ENCODE measurements at places on chromosomes 1 and 21. TPM values are rescaled to one million over a fixed set of nuclear protein-coding genes. Genes with fewer than 3 reads are reported as not detected.
A peak's percentile ranks its signal among the peaks of the same experiment; 100 is the strongest.

The HORMAD1 gene
- not detected for total RNA-seq

- no peak for DNase-seq
Observed at GRCh38 chr1:59072583-59072947, 224.3 kb upstream of the FGGY start.

- DNase-seq = no peak
Observed at GRCh38 chr1:245316784-245317183, 162.0 kb downstream of the KIF26B start.

GRCh38 chr1:73359001-73359400 lies 839.0 kb downstream of the LRRIQ3 start:
- no peak for DNase-seq

The TARDBP gene
- 184 TPM for total RNA-seq

- DNase-seq = no peak
Observed at GRCh38 chr1:185444676-185445075, 127.6 kb upstream of the IVNS1ABP start.

The SPRR4 gene
- not detected for total RNA-seq

The SLC9C2 gene
- not detected for total RNA-seq

DNA sequence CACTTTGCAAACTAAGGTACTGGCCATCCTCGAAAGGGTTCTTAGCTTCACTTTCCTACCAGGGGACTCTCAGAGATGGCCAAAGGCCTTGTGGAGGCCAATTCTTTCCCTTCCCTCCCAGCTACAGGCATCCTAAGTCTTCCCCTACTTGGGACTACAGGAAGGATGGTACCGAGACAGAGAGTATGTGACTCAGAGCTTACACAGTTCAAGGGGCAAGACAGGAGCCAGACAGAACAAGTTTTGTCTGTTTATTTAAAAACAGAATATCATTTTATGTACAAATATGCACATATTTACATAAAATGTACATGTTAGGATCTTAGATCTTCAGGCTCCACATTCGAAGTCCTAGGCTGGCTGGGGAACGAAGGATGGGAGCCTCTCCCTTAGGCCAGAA lies 1.1 kb upstream of the ARHGAP30 start:
- DNase-seq = no peak

GRCh38 chr1:13900583-13900982 lies 200.6 kb downstream of the PRDM2 start:
- no peak for DNase-seq

The IL6R gene
- 0.66 TPM for total RNA-seq

The CELA2B gene
- not detected for total RNA-seq

GRCh38 chr1:56507925-56508522 lies 71.3 kb downstream of the PLPP3 start:
- DNase-seq = no peak

DNA sequence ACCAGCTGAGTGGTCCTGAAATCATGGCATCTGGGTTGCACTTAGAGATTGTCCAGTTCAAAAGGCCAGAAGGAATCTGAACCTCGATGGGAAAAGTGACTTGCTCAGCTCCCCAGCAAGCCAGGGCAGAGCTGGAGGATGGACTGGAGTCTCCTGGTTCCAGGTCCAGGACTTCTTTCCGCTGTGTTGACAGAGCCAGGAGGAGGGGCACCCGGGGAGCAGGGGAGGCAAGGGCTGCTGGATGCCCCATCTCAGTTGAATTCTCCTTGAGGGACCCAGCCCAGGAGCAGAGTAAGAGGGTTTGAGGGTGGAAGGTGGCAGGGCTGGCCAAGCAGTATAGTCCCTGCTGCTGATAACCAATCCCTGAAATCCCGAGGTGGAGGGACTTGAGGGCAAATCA lies 2.4 kb upstream of the ALPL start:
- DNase-seq = no peak

The DNAI4 gene
- total RNA-seq = 3.7 TPM

DNA sequence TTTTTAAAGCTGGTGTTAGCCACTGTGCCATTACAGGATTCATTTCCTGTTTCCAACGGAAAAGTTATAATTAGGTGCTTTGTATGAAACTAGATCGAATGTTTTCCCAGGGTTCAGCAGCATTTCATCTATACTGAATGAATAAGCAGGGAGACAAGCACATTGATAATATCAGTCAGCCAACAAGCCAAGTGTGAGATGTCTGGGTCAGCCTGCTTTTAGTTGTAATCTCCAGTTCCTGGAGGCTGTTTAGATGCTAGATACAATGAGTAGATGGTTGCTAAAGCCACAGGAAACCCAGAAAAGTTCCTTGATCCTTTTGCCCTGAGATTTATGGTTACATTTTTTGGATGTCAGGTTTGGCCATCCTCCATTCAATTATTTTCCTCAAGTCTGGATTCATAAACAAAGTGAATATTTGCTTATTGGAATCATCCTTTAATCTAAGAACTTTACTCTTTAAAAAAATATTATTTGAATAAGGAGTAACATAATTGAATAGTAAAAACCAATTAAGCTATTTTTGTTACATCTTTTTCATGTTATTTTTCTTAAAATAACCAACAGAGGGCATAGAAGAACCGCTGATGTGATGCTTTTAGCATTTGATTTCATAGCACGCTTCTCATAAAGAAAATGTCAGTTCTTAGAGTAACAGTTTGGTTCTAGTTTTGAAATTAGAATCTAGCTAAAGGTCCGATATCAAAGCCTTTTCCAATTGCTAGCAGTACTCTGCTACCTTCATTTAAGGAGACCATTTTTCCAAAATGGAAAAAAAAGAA lies 76.6 kb downstream of the HSPA13 start:
- no peak for DNase-seq

The HSD11B1 gene
- not detected for total RNA-seq

The TNFRSF1B gene
- 370 TPM for total RNA-seq

- no peak for DNase-seq
Observed at GRCh38 chr1:109761227-109762038, 2.3 kb downstream of the EPS8L3 start.

The SPRR3 gene
- total RNA-seq = not detected

GRCh38 chr1:11904978-11905377 lies 21.2 kb downstream of the KIAA2013 start:
- no peak for DNase-seq

The UCHL5 gene
- 68.5 TPM for total RNA-seq

DNA sequence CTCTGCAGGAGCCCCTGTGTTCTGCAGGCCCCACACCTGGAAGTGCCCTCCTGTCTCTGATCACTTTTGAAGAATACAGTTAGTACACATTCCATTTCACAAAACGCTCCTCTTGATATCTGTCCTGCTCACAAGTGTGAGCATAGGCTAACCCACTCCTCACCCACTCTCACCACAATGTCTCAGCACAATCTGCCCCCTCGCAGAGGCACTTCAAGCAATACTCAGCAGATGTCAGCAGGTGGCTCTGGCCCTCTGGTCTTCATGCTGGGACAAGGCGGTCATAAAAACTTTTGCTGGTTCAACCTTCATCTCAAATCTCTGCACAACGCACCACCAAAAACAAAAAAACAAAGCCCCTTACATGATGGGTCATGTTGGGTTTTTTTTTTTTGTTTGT lies 671.2 kb downstream of the MATN1 start:
- DNase-seq = no peak

DNA sequence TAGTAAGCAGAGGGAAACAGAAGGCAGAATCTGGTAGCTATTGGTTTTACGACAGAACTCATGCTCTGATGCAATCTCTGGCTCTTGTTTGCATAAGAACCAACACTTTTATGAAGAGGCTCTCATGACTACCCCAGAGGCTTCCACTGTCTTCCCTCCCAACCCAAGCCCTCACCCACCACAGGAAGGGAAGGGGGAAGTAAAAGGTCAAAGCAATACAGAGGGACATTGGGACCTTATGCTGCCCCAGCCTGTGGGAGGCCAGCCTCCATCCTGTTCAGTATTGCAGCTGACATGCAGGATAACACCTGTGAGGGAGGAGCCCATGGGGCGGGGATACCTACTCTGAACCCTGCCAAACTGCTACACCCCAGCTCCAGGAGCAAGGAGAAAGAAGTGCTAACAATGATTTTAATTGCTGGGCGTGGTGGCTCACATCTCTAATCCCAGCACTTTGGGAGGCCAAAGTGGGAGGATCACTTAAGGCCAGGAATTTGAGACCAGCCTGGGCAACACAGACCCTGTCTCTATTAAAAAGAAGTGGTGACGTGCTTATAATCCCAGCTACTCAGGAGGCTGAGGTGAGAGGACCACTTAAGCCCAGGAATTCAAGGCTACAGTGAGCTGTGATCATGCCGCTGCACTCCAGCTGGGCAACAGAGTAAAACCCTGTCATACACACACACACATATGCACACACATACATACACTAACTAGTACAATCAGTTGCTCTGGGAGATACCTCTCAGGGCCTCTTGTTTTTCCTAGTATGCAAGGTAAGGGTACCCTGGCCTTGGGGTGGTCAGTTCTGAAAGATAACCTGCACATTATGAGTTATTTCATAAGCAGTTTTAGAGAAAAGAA lies 9.5 kb downstream of the MR1 start:
- no peak for DNase-seq

DNA sequence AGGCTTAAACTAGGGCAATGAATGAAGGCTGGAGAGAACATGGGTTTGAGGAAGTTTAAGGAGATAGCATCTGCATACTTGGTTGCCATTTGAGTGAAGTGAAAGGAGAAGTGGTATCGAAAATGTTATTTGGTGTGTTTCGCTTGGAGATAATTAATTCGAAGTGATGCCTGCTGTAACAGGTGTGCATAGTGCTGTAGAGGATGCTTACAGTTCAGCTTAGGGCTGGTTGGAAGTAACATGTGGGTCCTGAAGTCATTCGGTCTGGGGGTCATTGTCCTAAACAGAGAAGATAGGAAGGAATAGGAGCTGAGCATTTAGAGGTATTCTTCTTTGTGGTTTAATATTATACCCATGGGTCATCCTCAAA lies 301 bp upstream of the NUDT17 start:
- DNase-seq = no peak

GRCh38 chr1:167623951-167624350 lies 6.1 kb upstream of the RCSD1 start:
- no peak for DNase-seq

GRCh38 chr1:68230901-68231626 lies 1.3 kb downstream of the WLS start:
- no peak for DNase-seq

The NT5C1A gene
- total RNA-seq = 0.80 TPM

GRCh38 chr21:29176471-29177120 lies 46.2 kb downstream of the MAP3K7CL start:
- DNase-seq = no peak

- no peak for DNase-seq
Observed at GRCh38 chr1:217029281-217030157, 306.3 kb upstream of the ESRRG start.

The PKLR gene
- total RNA-seq = not detected

The GUCA2A gene
- not detected for total RNA-seq

The BGLAP gene
- 0.93 TPM for total RNA-seq

The ILDR2 gene
- total RNA-seq = 7.9 TPM

GRCh38 chr1:183379951-183380350 lies 38.2 kb downstream of the NMNAT2 start:
- DNase-seq = no peak

GRCh38 chr1:147833231-147833860 lies 69.2 kb upstream of the GJA8 start:
- DNase-seq = no peak

GRCh38 chr1:88998716-88999115 lies 6.3 kb upstream of the KYAT3 start:
- peak; percentile 50 for DNase-seq

DNA sequence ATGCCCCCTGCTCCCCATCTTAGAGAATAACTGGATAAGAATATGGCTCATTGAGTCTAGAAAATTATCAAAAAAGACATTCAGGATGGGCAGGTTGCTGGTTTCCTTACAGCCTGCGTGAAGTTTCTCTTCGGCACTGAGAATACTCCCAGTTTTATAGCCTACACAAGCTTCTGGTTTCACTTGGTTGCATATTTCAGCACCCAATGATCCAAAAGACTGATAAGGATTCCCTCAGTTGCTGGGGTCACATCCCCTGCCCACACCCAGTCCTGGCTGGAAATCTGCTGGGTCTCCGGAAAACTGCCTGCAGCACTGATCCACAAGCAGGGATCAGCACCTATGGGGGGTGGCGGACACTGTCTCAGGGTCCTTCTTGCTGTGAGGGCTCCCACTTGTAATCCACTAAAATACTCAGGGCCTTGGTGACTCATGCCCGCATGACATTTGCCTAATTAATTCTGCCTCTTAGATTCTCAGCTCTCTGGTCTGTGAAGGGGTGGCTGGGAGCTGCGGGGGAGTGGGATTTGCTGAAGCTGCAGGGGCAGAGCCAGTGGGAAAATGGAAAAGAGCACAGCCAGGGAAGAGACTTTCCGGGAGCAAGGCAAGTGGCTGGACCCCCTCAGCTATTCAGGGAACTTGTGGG lies 142.5 kb downstream of the ZNF648 start:
- DNase-seq = no peak

The DIPK1A gene
- total RNA-seq = 14.3 TPM

DNA sequence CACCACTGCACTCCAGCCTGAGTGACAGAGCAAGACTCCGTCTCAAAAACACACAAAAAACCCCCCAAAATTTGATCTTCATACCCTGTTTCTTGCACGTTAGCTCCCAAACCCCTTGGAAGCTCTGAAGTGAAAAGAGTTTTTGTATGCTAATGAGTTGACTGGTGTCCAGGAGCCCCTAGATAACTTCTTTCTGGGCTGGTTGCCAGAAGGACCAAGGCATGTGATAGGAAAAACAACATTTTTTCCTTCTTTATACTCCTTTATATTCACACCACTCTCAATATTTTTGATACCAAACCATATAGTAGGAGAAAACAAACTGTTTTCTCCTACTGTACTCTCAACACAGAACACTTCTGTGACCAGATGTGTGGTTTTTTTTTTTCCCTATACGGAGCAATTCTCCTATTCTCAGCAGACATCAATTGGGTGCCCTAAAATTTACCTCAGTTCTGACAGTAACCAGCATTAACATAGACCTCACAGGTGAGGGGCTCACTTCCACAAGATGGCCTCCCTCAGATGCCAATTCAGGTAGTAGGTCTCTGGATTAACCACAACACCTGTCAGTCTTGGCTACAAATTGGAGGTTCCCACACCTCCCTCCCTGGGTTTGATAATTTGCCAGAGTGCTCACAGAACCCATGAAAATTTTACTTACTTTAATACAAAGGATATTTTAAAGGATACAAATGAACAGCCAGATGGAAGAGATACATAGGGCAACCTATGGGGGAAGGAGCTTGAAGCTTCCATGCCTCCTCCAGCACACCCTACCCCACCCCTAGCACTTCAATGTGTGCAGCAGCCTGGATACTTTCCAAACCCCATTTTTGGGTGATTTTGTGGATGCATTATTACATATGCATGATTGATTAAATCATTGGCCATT lies 25.6 kb downstream of the ZYG11B start:
- no peak for DNase-seq
